ENCODE measurements at places on chromosomes 6 and 20. TPM values are rescaled to one million over a fixed set of nuclear protein-coding genes. Genes with fewer than 3 reads are reported as not detected.

DNA sequence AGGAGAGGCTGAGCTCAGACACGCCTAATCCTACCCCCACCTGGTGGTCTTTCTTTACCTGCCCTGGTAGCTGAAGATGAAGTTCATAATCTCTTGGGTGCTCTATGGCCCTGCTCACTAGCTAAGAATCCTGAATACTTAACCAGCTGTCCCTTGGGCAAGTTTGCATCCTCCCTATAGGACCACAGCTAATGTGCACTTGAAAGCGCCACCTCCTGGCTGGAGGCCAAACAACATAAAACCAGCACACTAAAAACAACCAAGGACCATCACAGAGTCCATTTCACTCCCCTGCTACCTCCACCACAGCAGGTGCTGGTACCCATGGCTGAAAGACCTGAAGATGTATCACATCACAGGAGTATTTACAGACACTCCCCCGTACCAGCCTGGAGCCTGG is 155.5 kb upstream of the SLC24A3 start:
- no peaks in the 10 kb centered on the region for H3K27me3 ChIP-seq
- H3K4me1 ChIP-seq = no peaks in the 10 kb centered on the region

- H3K27me3 ChIP-seq = no peaks in the 10 kb centered on the region
- H3K4me1 ChIP-seq = peaks cover 37% of the 10 kb centered on the region
- peak overlapping the region; percentile 33 for H3K27ac ChIP-seq
- H3K36me3 ChIP-seq = no peaks in the 10 kb centered on the region
- no peak overlapping the region for H3K4me3 ChIP-seq
Measured at GRCh38 chr6:131787766-131788712, 19.8 kb upstream of the ENPP1 start.

DNA sequence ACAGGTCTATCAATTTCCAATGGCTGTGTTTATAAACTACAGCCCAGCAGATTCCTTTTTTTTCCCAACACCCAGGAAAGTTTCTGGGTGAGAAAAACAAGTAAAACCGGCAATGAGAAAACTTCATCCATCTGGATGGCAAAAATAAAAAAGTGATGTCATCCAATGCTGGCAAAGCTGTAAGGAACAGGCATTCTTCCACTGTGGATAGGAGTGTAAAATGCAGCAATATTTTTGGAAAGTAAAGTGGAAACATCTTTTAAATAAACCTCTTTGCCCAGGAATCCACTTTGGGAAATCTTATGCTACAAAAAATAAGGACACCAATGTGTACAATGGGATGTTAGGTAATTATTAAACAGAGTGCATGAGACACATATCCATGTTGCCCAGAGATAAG is 102.1 kb upstream of the NT5E start:
- no peak overlapping the region for H3K27ac ChIP-seq
- peaks cover 10% of the 10 kb centered on the region for H3K4me1 ChIP-seq
- no peaks in the 10 kb centered on the region for H3K27me3 ChIP-seq
- H3K36me3 ChIP-seq = no peaks in the 10 kb centered on the region

UBE2C gene
- 38.8 TPM for total RNA-seq

TRDN gene
- not detected for total RNA-seq

Data from GM23248 (cell line).